ENCODE measurements at places on chromosomes 3 and 15. TPM values are rescaled to one million over a fixed set of nuclear protein-coding genes. Genes with fewer than 3 reads are reported as not detected.

The PLS1 gene
- not detected for total RNA-seq

The KCNAB1 gene
- 4.2 TPM for total RNA-seq

The GOLGA6L10 gene
- 0.52 TPM for total RNA-seq

The MORC1 gene
- not detected for total RNA-seq

The SLC51B gene
- total RNA-seq: 0.52 TPM

The KBTBD13 gene
- total RNA-seq: 1.6 TPM

Data from skeletal muscle tissue (tissue), 5 donors.